NCI-H1105 (cell line): ENCODE measurements at places on chromosomes 12 and 14.

GRCh38 chr12:45907955-45908354, 82.4 kb downstream of the SCAF11 start:
- no peak for DNase-seq

GRCh38 chr12:109447482-109447881, 29.6 kb downstream of the KCTD10 start:
- DNase-seq, result no peak

- DNase-seq, result no peak
Observed at GRCh38 chr14:59123531-59123930, 64.9 kb upstream of the DAAM1 start.

DNA sequence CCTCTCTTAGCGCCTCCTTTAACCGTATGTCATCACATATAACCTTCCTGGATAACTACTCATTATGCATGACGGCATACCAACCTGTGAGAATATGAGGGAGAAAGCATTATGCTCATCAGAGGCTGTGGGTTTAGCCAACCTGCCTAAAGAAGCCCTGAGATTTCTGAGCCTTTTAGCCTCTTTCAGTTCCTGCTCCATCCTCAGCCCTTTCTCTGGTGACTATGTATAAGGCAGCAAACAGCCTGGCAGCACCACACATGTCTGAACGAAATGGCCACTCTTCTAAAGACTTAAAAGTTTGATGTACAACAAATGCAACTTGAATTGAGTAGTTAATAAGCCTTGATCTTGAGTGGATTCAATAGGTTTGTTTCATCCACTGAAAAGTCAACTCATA, 64.8 kb upstream of the SOX5 start:
- no peak for DNase-seq

DNA sequence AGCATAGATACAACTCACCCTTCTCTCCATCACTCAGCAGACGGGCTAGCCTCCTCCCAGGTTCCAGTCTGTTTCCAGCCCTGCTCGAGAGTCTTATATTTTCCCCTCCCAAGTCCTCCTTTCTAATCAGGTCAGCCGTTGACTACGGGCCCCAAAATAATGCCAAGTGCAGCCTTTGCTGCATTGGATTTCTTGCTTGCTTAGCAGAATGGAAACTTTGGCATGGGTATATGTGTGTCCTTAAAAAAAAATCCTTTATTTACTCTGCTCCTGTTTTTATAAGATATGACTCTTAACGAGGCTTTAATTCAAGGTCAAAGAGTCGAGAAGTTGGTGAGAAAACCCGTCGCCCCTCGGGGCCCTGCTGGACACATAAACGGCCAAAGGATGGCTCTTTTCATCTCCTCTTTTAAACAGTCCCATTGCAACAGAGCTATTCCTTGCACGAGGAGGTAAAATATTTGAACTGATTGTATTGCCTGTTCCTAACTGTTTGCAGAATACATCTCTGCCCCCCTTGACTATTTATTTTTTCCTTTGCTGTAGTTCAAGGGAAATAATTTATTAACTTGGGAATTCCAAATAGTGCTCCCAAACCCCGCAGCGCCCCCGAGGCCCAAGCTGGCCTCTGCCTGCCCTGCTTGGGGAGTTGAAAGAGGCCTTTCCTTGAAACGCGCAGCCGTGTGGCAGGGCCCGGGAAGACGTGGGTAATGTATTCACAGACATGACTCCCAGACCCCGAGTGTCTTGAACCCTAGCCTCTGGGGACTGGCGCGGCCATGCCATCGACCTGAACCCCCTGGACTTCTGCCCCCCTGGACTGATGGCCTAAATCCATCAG, 156.5 kb upstream of the MYL2 start:
- no peak for DNase-seq
